ENCODE measurements at places on chromosomes 7 and 10.

DNA sequence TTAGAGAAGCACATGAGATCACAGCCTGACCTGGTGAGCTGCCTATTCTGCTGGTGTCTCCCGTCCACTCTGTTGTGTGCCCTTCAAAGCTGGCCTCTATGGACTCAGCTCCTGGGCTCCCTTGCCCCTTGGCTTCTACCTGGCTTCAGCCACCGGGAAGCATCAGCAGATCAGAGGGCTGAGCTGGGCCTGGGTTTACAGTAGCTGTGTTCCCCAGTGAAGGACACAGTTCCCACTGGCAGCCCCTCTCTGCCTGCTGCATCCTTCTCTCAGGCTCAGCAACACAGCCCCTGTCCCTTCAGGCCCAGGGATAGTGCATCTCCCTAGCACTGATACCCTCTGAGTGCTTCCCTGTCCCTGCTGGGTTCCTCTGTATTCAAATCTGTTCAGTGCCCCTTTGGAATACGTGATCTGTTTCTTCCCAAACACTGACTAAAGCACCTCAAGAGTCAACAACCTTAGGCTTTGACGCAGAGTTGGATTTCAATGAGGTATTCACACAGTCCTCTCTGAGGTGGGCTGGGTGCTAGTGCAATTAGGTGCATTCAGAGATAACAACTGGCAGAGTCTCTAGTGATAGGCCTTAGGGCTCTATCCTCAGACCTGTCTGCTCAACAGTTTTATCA is 109.8 kb downstream of the GRID1 start:
- DNase-seq, result no peak

DNA sequence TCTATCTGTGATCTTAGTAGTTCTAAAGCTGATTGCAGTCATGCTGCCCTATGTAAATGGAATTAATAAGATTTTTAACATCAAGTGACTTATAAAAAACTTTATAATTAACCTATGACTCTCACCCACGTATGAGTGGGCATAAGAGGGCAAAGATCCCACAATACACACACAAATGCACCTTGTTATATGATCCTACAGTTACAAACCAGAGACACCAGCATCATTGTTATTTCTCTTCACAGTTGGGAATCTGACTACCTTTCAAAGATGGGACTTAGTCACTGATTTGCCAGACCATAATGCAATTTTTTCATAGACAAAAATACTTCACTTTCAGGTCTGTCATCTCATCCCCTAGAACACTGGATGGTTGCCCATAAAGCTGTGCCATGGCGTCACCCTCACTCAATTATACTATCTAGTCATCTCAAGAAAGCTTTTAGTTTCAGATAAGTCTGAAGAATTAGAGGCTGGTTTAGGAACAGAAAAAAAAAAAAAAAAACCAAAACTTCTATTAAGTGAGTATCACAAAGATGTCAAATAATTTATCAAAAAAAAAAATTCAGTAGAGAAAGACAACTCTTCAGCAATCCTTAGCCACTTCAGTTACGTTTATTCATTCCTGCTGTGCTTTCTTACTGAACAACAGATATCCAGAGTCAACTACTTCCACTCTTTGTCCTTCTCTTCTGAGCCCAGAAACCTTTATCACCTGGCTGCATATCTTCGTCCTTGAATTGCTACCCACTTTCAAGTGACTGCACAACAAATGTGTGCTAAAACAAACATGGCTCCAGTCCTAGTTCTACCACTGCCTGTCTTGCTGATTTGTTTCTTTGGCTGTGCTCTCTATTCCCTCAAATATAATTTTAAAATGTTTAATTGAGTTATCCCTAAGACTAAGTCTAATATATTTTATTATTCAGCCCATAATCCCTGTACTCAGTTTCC is 175.0 kb upstream of the CHRM2 start:
- no peak for DNase-seq

DNA sequence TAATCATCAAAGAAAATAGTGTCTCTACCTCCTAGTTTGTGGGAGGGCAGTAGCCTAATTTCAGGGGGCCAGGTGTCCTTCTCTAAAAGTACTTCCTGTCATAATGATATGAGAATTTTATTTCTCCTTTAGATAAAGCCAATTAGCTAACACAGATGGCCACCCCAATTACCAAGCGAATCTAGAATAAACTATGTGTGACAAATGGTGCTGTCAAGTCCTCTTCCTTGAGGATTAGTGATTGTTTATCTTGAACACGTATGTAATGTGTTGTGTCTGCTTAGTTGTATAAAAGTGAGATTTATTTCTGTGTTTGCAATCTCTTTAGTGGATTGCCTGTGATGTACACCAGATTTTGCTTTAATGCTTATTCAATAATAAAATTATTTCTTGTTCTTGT is 1120.0 kb downstream of the SORCS1 start:
- no peak for DNase-seq

GRCh38 chr7:130458257-130458656 is 17.4 kb upstream of the CEP41 start:
- no peak for DNase-seq

- peak; percentile 79 for DNase-seq
Measured at GRCh38 chr10:122163174-122164022, 107.7 kb upstream of the BTBD16 start.

GRCh38 chr10:103690281-103690680 is 165.1 kb downstream of the SH3PXD2A start:
- no peak for DNase-seq

DNA sequence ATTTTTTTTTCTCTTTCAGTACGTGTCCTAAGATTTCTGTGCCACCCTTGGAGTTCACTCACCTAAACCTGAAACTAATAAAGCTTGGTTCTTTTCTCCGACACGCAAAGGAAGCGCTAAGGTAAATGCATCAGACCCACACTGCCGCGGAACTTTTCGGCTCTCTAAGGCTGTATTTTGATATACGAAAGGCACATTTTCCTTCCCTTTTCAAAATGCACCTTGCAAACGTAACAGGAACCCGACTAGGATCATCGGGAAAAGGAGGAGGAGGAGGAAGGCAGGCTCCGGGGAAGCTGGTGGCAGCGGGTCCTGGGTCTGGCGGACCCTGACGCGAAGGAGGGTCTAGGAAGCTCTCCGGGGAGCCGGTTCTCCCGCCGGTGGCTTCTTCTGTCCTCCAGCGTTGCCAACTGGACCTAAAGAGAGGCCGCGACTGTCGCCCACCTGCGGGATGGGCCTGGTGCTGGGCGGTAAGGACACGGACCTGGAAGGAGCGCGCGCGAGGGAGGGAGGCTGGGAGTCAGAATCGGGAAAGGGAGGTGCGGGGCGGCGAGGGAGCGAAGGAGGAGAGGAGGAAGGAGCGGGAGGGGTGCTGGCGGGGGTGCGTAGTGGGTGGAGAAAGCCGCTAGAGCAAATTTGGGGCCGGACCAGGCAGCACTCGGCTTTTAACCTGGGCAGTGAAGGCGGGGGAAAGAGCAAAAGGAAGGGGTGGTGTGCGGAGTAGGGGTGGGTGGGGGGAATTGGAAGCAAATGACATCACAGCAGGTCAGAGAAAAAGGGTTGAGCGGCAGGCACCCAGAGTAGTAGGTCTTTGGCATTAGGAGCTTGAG is at the start of gene CFTR:
TSS of gene CFTR (plus strand) at position 801 of the 830 bp plus-strand sequence. CDS start 70 bp downstream, outside the sequence.
- peak; percentile 45 for DNase-seq

DNA sequence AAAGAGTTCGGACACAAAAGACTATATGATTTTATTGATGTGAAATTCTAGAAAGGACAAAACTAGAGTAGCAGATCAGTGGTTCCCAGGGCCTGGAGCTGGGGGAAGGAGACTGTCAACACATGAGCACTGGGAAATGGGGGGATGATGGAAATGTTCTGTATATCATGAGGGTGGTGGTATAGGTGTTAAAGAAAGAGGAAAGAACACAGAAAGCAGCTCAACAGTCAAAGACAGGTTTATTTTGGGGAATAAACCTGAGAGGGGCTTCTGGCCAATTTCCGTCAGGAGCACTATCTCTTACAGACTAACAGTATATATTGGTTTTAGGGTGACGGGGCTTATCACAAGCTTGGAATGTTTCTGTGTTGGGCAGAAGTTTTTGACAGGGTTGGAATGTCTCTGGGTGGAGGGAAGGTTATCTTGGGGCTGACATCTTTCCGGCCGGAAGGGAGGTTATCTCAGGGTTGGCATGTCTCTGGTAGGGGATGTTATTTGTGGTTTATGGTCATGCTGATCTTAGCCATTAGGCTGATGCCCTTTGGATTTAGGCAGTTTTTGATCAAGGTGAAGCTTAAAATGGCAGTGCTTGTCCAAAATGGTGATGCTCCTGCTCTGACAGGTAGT is 254.6 kb upstream of the NRP1 start:
- no peak for DNase-seq

DNA sequence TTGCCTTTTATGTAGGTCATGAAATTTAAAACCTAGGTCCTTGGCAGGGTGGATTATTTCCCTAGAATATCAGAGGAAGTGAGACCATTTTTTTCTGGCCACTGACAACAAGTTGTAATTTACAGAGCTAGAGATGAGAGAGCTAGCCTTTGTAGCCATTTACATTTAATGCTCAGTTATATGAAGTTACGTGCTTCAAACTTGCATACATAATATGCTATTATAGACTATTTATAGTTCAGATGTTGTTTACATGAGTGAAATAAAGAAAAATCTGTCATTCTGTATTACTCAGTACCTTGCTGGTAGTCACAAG is 234.9 kb upstream of the MBL2 start:
- DNase-seq, result no peak

DNA sequence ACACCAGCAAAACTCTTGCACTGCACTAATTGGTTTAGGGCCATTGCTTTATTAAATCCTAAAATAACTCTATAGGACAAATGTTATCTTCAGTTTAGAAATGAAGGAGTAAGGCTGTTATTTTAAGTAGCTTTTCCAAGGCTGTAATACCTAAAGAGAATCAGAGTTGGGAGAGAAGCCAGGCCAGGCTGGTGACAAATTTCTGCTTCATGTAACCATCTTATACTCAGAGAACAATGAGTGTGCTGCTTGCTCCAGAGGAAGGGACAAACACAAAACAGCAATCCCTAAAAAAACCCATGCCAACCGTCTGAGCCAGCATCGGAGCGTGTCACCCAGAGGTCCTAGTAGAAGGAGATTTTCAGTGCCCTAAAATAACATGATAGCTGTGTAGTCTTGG is 49.7 kb upstream of the TARP start:
- no peak for DNase-seq

DNA sequence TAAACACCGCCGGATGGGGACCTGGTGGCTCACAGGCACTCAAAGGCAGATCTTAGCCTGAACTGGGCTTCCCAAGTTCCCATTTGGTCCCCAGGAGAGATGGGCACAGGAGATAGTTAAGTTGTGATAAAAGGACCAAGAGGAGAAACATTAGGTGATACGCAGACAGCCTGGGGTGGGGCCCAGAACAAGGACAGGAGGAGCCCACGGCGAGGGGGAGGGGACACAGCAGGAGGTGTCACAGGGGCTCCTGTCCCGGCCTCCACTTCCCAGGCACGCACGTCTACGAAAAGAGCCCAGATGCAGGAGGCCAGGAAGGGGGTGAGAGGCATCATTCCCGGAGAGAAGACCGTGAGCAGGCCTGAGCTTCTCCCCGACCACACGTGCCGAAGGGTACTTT is 16.3 kb upstream of the DNAAF5 start:
- no peak for DNase-seq

DNA sequence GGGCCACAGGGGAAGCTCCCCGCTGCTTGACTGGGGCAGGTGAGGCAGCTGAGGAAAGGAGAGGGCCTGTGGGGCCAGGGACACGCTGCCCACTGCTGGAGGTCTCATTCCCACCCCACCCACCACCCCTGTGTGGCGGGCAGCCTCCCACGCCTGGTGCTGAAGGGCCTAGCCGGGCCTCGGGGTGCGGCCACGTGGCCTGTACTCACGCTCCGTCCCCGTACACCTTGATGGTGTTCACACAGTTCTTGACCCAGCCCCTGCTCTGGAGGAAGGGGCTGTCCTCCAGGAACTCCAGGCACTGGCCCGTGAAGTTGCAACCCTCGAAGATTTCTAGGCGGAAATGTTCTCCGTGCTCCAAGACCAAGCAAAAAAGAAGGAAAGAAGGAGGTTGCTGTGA is 4.0 kb downstream of the CRYGN start:
- no peak for DNase-seq

DNA sequence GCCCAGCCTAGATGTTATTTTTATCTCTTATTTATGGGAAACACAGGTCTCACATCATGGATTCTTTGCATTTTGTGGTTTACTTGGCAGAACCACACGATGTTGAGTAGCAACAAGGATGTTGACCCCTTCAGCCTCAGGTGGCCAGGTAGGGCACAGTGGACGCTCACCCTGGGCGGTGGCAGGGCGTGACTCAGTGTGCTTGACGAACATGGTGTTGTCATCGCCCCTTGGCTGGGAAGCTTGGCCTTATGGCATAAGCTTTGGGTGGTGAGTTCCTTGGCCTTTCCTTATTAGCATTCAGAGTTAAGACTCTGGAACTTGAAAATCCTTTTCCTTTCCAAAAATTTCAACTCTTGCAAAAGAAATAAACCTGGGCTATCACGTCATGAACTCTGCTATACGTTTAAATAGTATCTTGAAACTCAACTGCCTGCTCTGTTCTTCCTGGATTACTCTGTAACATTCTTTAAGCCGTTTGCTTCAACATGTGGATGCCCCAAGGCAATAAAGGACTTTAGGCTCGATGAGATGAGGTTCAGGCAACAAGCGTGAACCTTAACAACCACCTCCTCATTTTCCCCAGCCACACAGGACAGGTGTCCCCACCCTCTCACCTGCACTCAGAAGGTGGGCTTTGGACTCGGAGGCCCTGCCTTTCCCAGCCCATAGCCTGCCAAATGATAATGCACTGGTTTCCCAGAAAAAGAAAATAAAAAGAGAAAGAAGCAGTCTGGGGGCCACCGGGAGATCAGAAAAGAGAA is 22.5 kb upstream of the ECHDC3 start:
- no peak for DNase-seq
